Activated effector memory CD4-positive, alpha-beta T cell treated with anti-CD3 and anti-CD28 coated beads, Interleukin-2, amount 50 U/mL, for 16 hours (primary cell): ENCODE measurements at places on chromosomes 7 and 10.
A peak's percentile ranks its signal among the peaks of the same experiment; 100 is the strongest.

DNA sequence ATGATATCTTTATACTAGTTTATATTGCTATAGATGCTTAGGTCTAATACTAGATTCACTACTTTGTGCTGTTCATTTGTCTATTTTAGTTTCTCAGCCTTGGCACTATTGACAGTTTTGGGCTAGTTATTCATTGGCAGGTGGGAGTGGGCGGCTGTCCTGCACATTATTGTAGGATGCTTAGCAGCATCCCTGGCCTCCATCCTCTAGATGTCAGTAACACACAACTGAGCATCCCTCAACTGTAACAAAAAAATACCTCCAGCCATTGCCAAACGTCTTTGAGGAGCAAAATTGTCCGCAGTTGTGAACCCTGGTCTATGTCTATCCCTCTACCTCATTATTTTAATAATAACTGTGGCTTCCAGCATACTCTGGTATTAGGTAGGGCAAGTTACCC lies 34.4 kb upstream of the PNLIP start:
- DNase-seq = no peak

- DNase-seq = no peak
These were observed 3.4 kb downstream of the BNIP3 start for GRCh38 chr10:131978366-131978765.

DNA sequence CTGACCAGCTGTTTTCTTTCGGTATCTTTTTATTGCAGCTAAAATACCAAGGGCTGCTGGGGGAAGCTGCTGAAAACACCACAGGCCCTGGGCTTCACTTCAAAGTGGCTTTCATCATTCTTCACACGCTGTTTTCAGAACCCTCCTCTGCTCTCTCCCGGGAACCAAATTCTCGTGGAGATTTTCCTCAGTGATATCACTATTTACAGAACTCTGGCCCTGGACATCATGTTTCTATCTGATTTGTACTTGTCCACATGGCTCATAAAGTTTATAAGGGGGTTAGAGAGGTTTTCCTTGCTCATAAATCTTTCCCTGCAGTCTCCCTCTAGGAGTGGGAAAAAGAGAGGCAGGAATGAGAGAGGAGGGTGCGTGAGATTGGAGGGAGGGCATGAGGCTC lies 177.4 kb upstream of the NPVF start:
- no peak for DNase-seq

- no peak for DNase-seq
These were observed 3.8 kb upstream of the ZNRF2 start for GRCh38 chr7:30280631-30281030.

DNA sequence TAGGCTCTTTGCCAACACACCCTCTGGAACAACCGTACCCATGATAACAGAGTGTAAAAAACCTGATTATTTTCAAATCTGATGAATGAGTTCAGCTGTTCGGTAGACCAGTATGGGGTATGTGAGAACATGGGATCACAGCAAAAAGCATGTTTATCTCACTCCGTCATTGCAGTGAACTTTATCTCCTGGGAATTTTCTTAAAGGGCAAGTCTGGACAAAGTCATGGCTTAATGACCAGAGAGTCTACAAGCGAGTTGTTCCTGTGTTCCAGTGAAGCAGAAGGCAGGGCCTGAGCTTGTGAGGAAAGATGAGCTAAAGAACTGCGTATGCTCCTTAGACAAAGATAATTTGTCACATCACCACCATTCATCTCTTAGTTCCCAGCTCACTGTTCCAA lies 219.7 kb downstream of the TRIL start:
- DNase-seq = no peak

GRCh38 chr7:33710608-33711007 lies 194.7 kb upstream of the BMPER start:
- DNase-seq = no peak

DNA sequence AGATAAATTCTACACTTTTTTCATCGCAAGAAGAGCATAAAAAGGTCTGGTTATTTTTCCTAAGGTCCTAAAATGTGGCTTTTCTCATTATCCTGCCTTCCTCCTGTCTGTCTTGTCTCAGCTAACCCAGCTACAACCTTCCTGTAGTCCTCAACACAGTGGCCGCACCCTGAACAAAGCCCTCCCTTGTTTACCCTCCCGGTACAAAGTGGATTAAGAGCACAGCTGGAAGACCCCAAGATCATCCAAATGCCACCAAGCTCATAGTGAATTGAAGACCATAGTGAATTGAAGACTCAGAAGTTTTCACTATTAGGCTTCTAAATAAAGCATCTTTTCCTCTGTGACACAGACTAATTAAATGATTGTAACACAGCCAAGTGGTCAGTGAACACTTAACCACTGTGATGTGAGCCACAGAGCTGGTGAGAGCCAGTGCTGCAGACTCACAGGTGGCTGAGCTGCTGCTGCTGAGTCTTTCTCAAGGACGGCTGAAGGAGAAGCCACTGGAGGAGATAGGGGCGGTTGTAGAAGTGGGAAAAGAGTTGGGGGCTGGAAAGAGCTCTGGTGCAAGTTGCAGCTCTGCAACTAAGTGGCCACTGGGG lies 123.6 kb downstream of the ATXN7L1 start:
- no peak for DNase-seq

- DNase-seq = no peak
These were observed 44.5 kb upstream of the HSPB1 start for GRCh38 chr7:76257973-76258372.

DNA sequence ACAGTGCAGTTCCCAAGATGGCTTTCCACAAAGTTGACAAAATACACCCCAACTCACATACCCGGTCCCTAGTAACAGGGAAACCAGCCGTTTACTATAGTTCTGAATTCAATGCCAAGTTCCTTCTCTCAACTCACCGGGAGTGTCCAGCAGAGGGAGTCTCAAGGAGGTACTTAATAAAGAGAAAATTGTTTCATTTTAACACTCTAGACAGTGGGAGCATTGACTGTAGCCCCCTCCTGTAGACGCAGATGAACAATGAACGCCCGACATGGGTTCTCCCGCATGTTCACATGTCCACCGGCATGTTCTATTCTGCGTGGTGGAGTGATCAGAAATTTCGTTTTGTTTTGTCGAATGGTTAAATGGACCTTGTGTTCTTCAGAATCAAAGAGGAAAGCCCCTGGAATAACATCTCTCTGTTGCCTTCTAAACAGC lies 1.9 kb downstream of the HIPK2 start:
- DNase-seq = peak; percentile 83

DNA sequence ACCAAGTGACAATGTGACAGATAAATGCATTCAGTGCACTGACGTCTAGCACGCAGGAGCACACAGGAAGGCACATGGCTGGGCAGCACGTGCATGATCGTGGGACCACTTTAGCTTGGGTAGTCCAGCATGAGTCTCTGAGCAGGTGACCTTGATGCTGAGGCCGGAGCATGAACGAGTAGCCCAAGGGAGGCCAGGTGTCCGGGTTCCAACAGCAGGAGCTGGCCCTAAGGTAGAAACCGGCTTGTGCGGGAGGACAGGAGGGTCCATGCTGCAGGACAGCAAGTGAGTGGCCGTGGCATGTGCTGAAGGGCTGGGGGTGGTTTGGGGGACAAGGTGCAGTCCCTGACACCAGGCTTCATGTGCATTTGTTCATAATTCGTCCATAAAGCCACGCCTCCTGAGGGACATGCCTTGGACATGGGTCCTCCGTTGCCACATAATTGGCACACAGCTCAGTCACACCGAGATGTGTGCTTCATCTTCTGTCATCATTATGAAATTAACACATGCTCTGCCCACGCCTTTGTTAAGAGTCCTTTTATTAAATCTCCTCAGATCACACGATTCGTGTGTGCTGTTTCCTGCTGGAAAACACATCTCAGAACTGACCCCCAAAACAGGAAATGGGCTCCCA lies 3.1 kb upstream of the STK32C start:
- DNase-seq = peak; percentile 59

DNA sequence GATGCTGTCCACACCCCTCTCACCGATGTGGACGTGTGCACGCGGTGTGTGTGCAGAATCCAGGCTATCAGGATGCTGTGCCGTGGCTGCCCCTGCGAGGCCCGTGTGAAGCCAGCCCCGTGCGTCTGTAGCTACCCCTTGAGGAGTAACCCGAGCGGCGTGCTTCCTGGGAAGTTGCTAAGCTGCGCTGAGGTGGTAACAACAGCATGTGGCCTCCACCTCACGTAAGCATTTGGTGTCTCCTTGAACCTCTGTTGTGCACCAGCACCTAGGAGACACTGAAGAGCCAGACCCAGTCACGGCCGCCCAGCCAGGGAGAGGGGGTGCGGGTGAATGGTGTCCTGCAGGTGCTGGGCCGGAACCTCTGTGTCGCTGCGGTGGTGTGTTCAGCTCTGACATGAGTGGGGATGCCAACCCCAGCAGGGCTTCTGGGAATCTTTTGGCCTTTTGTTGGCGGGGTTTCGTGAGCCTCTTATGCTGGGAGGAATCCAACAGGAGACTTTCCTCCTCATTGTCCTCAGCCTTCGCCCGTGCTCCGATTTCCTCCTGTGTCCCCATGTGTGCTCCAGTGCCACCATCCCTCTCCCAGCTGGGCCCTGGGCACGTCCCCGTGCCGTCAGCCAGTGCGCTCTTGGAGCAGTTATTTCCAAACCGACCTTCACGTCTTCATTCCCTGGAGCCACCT lies 60.4 kb downstream of the DNAJB6 start:
- no peak for DNase-seq

GRCh38 chr7:37212051-37212450 lies 236.6 kb downstream of the ELMO1 start:
- DNase-seq = no peak

DNA sequence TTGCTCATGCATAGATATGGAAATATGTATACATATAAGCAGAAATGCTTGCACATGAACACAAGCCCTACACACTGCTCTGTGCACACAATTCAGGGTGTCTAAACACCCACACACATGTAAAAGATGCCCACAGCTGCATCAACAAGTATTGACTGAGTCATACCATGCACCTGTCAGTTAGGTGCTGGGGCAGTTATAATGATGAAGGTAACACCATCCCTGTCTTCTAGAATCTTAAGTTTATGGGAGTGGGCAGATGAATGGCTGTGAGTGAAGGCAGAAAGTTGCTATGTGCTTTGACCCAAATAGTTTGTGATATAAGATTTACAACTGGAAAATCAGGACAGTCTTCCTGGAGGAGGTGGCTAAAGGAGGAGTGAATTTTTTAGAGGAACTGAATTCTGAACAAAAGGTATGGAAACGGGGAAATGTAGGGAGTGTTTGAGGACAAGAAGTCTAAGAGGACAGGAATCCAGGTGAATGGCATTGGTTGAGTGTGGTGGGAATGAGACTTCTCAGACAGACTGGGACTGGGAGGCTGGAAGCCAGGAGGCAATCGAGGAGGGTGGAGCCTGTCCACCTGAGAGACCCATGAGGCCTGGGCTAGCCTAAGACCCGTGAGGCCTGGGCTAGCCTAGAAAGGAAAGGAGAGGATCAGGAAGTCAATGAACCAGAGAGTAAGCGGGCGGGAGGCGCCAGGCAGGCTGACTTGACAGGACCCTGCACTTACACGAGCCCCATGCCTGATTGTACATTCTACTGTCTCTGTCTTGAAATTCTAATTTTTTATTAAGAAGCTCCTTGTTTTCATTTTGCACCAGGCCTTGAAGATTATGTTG lies 20.7 kb downstream of the POLL start:
- DNase-seq = no peak

DNA sequence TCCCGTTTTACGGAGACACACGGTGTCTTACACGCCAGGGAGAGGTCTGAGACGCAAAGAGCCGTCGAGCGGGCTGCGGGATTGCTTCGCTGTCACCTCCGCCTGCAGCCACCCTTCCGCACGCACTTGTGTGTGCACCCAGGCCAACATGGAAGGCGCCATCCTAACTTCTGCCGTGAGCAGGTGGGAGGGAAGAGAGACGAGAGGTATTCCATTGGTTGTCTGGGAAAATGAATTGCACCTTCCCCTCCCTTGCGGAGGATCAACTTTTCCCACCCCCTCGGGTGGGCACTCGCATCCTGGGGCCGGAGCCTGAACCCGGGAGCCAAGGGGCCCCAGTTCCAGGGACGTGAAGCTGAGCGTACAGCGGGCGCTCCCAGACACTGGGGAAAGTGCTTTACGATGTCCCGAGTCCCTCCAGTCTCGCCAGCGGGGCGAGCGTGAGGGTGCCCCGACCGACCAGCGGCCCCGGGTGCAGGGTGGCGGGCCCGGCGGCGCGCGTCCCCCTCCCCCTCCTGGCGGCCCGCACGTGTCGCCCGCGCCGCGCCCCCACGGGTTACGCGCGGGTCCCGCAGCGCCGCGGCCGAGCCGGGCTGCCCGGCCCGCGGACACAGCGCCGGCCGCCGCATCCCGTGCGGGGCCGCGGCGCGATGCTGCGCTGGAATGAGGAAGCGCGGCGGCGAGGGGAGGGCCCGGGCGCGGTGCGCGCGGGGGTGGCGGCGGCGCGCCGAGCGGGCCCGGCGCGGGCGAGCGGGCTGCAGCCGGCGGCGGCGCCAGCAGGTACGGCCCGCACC lies 984 bp upstream of the IKZF1 start:
- peak; percentile 75 for DNase-seq

DNA sequence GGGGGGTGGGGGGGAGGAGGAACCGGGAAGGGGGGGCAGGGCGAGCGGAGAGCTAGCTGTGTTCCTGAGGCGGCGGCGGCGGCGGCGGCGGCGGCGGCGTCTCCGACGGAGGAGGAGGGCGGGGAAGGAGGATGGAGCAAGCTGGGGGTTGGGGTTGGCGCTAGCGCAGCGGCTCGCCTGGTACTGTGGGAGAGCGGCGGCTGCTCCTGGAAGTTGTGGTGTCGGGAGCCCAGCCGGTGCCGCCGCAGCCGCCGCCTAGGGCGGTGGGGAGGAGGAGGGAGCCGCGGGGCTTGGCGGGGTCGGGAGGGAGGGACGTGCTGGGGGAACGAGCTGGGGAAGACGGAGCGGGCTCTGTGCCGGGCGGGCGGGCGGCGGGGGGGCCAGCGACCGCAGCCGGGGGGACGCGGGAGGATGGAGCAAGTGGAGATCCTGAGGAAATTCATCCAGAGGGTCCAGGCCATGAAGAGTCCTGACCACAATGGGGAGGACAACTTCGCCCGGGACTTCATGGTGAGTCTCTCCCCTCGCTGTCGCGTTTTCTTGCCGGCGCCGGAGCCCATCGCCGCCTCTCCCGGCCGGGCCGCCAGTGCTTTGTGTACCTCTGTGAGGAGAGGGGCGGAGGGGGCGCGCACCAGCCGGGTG lies at the start of gene PTPN12:
PTPN12 (plus strand) TSS at position 160 of the 642 bp plus-strand sequence; CDS start at position 412, 252 bp downstream.
- peak; percentile 79 for DNase-seq

- no peak for DNase-seq
These were observed 6.3 kb downstream of the ZC3HAV1 start for GRCh38 chr7:139103057-139103815.

DNA sequence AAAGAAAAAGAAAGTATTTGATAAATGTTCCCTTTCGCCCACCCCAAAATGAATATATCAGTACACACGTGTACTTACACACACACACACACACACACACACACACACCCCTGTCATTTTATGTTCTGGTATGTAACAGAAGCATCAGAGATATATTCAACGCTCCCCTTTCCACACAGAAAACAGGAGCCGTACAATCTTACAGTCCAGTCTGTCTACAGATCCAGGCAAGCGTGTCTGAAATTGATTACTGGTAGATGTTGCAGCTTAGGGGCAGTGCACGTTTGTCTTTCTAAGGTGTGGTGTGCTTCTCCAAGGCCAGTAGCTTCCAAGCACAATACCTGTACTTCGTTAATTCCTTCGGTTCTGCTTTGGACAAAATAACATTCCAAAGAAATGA lies 143.7 kb upstream of the RNF32 start:
- DNase-seq = no peak
